ENCODE measurements at places on chromosomes 6 and 20.

GRCh38 chr6:24856901-24857670 is 58.4 kb upstream of the ARMH2 start:
- no peak for DNase-seq

- no peak for DNase-seq
Measured at GRCh38 chr6:31187780-31188194, 17.3 kb upstream of the POU5F1 start.

DNA sequence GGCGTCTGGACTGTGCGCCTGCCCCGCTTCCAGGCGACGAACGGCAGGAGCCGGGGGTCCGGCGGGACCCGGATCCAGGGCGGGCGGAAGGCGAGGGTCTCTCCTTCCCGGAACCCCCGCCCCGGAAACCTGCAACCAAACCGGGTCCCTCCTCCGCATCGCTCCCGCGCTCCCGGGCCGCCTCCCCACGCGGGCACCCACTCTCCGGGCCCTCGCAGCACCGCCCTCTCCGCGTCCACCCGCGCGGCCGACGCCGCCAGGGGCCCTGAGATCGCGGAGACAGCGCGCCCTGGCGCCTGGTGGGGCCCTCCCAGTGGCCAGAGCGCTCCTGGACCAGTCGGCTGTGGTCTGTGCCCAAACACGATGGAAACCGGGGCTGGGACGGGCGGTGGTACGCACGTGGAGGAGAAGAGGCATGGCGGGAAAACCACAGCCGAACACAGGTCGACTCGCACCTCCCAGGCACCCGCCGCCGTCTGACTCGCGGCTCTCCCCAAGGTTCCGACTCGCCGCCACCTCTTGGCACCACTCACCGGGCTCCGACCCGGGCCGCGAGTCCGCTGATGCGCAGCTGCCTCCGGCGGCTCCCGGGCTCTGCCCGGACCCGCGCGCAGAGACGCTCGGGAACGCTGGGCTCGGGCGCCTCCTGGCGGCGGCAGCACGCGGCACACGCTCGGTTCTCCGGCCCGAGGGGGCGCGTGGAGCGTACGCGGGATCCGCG is 7.9 kb downstream of the NKX2-2 start:
- DNase-seq, result no peak

DNA sequence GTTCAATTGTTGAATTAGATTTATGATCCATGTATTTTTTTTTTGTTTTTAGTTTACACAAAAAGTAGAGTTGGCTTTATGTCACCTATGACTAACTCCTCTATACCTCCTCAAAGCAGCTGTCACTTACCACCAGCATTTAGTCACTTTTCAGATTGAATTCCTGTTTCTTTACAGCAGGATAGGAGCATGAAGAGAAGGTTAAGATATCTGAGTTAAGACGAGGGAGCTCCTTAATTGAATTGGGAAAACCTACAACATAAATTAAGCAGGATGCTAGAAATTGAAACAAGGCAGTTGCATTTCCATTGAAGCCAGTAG is 237.2 kb downstream of the FARS2 start:
- DNase-seq, result no peak

- no peak for DNase-seq
Measured at GRCh38 chr20:51493346-51493791, 49.1 kb downstream of the NFATC2 start.

DNA sequence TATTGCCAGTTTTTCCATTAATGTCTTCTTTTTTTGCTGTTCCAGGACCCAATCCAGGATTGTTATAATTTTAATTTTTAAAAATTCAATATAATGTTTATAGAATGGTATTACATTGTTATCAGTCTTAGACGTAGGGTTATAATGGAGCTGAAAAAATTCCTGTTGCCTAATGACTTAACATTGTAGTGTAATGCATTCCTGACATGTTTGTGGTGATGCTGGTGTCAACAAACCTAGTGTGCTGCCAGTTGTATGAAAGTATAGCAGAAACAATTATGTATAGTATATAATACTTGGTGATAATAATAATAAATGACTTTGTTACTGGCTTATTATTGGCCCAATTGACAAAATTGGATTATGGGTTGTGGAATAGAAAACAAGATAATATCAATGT is 30.4 kb downstream of the KIZ start:
- no peak for DNase-seq

- DNase-seq, result no peak
Measured at GRCh38 chr20:21808863-21809664, 103.6 kb downstream of the PAX1 start.

- DNase-seq, result no peak
Measured at GRCh38 chr20:17343091-17343490, 116.3 kb downstream of the PCSK2 start.

DNA sequence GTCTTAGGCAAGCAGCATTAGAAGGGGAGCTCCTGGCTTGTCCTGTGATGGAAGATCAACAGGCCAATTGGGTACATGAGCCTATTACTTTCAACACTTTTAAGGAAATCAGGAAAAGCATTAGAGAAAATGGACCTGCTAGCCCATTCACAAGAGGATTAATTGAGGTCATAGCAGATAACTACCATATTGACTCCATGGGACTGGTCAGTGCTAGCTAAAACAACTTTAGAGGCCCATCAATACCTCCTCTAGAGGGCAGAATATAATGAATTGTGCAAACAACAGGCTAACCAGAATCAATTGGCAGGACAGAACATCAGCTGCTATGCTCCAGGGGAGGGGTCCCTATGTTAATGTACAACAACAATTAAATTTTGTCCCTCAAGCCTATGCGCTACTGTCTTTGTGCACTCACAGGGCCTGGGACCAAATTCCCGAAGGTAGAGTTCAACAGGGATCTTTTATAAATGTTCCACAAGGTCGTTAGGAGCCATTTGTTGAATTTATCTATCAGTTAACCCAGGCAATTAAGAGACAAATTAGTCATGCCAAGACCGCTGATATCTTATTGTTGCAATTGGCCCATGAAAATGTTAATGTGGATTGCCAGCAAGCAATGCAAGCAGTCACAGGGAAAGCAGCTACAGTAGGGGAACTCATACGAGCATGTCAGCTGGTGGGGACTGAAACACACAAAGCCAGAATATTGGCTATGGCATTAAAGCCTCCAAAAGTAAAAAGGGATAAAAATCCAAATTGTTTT is 106.6 kb upstream of the BTN3A2 start:
- no peak for DNase-seq

GRCh38 chr6:8583291-8583690 is 147.9 kb upstream of the SLC35B3 start:
- DNase-seq, result no peak
